ENCODE measurements at places on chromosomes 7 and 10.
A peak's percentile ranks its signal among the peaks of the same experiment; 100 is the strongest.

- no peak for DNase-seq
Observed at GRCh38 chr10:87503886-87504285, 807 bp upstream of the MINPP1 start.

- no peak for DNase-seq
Observed at GRCh38 chr7:98049034-98049433, 57.6 kb upstream of the LMTK2 start.

DNA sequence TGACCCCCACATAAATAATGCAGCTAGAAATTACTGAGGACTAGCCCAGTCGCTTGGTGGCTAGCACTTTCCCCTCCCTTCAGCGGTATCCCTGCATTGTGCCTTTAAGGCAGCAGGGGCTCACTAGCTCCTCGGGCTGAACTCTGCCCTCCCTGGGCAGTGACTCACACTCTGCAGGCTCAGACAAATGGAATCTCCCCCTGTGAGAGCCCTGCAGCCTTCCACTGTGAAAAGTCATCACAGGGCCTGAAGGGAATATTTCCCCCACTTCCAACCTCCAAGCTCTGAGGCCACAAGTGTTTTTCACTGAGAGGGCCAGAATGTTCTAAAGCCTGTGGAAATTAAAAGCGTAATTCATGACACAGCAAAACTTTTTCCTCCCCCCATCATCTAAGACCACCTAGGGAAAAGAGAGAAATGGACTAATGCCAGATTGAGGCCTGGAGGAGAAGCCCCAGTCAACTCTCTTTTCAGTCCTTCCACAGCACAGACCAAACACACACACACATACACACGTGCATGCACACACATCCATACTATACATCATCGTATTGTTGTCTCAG is 93.6 kb upstream of the COL1A2 start:
- peak; percentile 97 for DNase-seq

- peak; percentile 78 for DNase-seq
Observed at GRCh38 chr10:35797187-35797586, 155.1 kb upstream of the FZD8 start.

GRCh38 chr10:130022511-130023299 is 58.6 kb upstream of the EBF3 start:
- peak; percentile 94 for DNase-seq

DNA sequence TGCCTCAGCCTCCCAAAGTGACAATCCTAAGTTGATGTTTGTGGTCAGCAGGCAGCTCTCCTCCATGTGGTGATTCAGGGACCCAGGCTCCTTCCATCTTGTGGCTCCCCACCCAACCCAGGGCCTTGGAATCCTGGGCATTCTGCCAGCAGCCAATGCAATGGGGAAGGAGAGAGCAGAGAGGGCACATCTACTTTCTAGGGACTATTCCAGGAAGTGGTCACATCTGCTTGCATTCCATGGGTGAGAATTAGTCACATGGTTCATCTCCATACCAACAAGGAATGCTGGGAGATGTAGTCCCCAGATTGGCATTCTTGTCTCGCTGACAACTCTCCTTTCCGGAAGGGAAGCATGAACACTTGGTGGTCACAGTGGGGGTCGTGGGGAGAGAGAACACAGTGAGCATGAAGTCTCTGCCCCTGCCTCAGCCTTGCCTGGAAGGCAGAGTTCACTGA is 9.9 kb upstream of the SRRM3 start:
- DNase-seq: no peak

- DNase-seq: no peak
Observed at GRCh38 chr10:15719049-15719898, 448 bp downstream of the ITGA8 start.

- DNase-seq: no peak
Observed at GRCh38 chr7:129401967-129402860, 32.0 kb upstream of the STRIP2 start.

DNA sequence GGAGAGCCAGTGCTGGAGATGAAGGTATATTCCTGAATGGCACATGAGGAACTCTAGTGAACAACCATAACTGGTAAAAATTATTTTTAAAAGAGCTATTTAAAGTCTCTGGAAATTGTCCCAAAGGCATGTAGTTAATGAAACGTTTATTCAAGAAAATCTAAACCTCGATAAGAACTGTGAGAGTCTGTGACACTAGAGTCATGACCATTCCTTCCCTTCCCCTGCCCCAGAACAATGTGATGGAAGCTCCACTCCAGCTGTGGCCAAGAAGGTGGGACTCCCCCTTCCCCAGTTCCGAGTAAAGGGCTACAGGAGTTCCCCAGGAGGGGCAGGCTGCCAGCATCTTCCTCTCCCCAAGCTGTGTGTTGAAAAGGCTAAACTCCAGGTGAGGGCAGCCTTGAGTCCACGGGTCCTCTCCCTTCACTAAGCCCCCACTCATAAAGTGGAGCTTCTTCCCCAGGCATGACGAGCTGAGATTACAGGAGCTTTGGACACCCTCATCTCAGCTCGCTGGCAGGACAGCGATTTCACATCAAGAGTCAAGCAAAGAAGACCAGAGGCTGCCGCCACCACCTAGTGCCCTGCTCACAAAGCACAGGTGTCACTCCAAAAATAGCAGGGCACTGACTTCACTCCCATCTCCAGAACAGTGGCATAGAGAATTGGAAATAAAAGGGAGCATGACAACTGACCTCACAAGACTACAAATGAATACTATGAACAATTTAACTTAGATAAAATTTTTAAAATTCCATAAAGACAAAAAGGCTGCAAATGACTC is 68.5 kb downstream of the NHLRC2 start:
- DNase-seq: no peak

- DNase-seq: no peak
Observed at GRCh38 chr10:510415-510881, 179.0 kb downstream of the DIP2C start.

DNA sequence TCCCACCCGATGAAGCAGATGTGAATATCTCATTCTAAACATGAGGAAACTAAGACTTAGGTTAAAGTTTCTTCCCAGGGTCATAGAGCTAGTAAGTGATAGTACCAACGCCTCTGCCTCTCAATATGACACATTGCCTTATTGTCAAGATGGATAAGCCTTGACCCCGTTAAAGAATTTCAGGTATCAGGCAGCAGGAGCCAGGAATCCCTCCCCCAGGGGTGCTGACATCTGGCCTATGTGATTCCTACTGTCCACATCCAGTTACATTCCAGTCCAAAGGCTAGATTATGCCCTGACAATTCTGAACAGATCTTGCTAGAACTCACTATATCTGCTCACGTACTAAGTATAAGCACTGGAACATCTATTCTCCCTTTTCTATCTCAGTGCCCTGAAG is 58.0 kb upstream of the ASAH2 start:
- DNase-seq: no peak

DNA sequence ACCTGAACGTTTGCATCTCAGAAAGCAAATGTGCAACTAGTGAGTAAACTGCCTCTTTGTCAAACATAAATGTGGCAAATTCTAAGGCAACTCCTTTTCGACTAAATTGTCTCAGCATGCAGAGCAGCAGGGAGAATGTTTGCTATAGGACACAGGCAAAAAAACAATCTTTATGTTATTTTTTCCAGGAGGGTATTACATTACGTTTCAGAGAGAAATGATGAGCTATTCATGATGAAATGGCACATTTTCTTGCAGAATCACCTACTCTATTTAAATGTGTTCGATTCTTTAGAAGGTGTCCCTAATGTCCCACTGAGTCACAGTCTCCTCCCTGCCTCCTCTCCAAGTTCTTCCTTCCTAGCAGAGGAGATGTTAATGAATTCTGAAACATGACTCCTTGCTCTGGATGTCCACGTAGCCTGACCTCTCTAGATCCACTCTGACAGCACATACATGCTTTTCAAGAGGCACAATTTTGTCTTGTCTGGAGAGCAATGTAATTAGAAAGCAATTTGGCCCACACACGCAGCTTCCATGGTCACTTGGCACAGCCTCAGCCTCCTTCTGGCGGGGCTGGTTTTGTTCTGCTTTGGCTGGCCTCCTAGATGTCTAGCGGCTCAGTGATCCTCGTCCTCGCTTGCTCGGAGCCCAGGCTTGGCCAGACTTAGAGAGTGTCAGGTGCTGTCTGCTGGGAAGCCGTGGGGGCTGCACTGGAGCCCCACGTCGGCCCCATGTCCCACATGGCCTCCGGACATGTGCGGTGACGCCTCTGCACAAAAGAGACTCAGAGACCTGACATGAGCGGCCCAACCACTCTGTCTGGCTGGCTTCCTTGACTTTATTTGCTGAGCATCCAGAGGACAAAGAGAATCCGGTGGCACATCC is 125.7 kb upstream of the ZNF438 start:
- DNase-seq: peak; percentile 28

GRCh38 chr7:38660427-38661099 is 29.4 kb upstream of the AMPH start:
- DNase-seq: peak; percentile 26

- peak; percentile 53 for DNase-seq
Observed at GRCh38 chr10:60353519-60354258, 36.0 kb downstream of the ANK3 start.

GRCh38 chr10:32151871-32152270 is 95.6 kb upstream of the KIF5B start:
- no peak for DNase-seq

- no peak for DNase-seq
Observed at GRCh38 chr10:11154333-11154732, 136.7 kb downstream of the CELF2 start.

All from stromal cell of bone marrow (primary cell).